ENCODE measurements at places on chromosomes 12 and 14.

DNA sequence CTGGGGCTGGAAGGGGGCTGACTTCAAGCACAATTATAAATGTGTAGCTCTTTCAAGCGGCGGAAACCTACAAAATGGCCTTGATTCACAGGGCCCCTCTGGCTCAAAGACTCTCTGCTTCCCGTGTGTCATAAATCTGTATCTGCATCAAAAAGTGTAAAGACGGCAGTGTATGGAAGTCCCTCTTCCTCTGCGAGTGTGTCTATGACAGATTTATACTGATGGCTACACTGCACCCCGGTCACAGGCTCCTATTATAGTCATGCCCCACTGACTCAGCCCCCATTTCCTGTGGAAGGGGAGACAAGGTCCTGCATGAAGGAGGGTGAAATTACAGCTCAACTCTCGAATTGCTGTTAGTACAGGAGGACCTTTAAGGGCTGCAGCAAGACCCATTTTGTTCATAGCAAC lies 68.6 kb downstream of the HMGA2 start:
- DNase-seq = peak; percentile 36

DNA sequence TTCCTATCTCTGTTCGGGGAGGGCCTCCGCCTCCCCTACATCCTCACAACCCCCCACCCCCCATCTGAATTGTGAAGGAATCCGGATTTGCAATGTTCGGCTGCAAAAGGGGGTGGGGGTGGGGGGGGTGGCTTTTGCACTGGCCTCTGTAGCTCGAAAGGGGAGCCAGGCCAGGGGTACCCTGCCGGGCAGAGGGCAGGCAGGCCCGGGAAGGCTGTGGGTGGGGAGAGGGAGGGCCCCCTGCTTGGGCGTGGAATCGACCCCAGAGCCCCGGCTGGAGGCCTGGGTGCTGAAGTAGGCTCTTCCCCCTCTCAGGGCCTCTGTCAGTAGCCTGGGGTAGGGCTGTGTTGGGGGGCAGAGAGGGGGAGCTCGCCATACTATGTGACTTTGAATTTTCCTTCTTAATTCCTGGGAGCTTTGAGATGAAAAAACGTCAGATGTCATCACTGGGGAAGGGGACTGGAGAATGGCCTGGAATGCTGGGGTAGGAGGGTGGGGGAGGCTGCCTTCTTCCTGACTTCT lies 1.1 kb downstream of the LRP1 start:
- no peak for DNase-seq

DNA sequence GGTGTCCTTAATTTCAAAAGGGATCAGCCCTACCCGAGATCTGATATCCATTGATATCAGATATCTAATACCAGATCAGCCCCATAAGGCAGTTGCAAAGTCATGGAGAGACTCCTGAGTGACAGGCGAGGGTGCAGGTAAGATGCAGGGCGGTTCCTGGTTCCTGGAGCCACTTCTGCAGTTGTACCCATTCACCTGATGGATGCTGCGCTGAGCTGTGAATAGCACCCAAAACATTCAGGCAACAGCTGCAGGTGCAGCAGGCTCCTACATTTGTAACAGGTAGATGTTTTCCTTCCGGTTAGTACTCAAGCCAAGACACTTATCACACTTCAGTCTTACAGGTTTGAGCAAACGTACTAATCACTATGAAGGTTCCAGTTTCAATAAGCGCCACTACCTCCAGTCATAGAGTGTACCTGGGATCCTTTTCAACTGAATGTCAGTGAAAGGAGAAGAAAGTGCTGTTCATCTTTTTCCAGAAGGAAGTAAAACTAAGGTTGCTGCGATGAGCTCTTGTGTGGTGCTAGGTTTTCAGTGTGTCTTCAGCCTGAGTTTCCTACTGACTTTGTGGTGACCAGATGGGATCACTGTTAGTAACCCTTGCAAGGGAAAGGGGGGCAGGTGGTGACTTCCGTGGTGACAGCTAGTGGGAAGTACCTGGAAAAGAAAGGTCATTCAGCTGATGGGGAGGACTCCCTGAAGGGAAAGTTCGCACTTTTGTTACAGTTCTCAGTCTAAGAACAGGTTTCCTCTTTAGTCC lies 1.9 kb downstream of the ATP6V0A2 start:
- no peak for DNase-seq

DNA sequence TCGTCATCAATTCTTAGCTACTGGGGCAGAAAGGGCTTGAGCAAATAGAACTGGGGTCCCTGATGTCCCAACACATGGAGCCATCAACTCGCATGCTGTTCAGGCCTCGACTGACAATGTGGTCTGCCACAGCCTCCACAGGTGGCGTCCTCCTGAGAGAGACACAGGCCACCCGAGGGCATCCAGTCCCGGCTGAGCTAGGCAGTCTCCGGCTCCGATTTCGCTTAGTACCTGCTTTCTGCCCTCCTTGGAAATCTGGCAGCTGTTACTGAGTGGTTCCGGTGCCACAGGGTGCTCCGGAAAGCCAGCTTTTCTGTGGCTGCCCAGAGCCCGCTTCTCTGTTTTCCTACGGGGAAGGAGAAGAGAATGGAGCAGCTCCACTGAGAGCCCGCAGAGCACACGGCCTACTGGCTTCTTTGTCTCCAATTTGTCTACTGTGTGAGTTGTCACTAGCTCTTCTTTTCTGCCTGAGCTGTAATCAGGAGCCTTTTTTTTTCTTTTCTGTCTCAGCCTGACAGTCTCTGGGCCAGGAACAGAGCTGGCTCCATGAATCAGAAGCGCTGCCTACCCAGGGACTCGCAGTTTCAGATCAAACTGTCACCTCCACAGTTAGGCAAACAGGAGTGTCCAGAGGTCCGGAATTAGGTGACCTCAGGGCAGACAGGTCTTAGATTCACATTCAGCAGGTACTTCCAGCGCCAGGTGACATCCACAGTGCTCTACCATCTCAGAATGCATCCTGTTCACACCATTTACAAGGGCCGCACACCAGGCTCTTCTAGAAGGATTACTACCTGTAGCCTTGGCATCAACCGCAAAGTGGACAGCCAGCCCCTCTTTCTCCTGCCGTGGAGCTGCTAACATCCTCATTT lies 73.3 kb downstream of the MOK start:
- DNase-seq = no peak

GRCh38 chr14:52248057-52248456 lies 19.4 kb upstream of the PTGDR start:
- DNase-seq = no peak

DNA sequence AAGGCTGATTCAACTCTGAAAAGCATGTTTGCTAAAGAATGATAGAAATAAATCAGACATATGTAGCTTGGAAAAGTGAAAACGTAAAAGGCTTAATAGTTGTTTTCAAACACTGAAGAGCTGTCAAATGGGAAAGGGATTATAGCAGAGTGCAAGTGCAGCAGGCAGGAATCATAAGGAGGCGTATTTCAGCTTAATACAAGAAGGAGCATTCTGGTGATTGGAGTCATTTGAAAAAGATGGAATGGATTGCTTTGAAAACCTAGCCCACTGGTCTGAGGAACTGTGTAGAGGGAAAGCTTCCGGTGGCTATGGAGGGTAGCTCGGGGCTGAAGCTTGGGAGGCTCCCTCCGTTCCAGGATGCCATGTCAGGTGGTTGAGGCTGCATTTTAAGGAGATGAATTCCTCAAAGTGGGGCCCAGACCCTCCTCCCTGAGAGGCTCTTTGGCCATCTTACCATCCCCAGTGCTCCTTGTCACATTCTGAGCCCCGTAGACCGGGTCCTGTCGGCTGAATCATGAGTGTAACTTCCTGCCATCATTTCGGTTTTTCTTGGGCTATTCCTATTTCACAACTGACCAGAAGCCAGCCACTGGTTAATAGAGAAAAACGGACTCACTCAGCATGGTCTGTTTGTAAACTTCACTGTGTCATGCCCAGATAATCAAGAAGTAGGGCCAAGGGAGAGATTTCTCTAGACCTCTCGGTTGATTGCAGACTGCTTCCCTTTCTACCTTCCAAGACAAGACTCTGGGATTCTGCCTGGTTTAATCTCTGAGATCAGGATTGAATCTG lies 6.5 kb downstream of the WNT5B start:
- no peak for DNase-seq

GRCh38 chr14:95291859-95292542 lies 27.7 kb downstream of the CLMN start:
- DNase-seq = peak; percentile 17
